ENCODE measurements at places on chromosomes 5 and 9. TPM values are rescaled to one million over a fixed set of nuclear protein-coding genes. Genes with fewer than 3 reads are reported as not detected.

DNA sequence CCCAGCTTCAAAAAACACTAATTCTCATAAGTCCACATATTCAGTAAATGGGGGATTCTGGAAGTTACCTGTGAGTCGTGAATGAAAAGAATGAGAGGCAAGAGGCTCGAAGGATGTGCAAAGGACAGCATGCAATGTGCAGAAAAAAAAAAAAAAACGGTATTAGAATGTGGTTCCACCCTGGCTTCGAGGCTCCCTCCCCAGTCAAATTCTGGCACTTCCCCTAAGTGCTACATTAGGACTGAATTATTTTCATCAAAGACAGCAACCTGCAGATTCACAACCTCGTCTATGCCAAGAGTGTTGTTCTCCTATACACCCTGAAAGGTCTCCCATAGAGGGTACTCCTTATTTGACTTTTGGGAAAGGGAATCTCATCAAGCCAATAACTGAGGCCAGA lies 16.5 kb downstream of the CAPSL start:
- DNase-seq = no peak

GRCh38 chr5:150295172-150295634 lies 5.6 kb upstream of the CAMK2A start:
- DNase-seq = no peak

DNA sequence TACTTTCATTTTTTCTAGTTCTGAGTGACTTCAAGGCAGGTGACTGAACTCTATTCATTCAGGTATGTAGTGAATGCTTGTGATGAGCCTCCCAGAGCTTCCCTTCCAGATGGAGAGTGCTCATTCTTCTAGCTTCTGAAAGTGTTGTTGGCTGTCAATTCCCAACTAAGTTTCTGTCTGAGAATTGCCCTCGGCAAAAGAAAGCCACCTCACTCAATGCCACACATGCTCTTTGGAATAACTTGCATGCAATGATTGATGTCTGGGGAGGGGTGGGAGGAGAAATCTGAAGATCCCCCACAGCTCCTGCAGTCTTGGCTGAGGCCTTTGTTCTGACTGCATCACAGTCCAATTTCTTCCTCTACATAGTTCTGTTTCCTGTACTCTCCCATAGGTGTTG lies 123.1 kb upstream of the C6 start:
- DNase-seq = no peak

Gene SELENOP
- 0.53 TPM for total RNA-seq

DNA sequence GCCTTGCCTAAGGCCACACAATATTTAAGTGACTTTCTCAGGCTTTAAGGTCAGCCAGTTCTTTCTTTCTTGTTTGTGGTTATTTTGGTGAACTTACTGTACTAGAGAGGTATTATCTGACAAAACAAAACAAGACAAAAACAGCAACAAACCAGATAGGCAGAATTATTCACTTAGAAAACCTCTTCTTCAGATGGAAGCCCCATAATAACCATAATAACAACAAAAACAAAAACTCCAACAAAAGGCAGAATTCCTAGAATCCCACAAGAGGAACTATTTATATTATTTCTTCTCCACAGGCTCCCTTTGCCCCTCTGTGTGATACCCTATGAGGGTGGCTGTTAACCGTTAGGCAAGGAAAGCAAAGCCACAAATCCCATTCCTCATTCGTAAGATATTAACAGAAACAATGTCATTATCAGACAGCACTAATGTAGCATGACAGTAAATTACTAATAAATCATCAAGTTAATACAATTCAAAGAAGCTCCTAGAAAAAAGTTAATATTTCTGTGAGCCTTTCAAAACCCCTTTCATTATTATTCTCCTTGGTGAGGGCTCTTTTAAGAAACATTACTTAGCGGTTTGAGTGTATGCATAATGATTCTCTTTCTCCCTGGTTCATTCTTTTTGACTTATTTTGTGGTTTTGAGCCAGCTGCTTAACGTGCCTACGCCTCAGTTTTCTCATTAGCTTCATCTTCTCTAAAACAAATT lies 274.9 kb downstream of the EFNA5 start:
- no peak for DNase-seq

DNA sequence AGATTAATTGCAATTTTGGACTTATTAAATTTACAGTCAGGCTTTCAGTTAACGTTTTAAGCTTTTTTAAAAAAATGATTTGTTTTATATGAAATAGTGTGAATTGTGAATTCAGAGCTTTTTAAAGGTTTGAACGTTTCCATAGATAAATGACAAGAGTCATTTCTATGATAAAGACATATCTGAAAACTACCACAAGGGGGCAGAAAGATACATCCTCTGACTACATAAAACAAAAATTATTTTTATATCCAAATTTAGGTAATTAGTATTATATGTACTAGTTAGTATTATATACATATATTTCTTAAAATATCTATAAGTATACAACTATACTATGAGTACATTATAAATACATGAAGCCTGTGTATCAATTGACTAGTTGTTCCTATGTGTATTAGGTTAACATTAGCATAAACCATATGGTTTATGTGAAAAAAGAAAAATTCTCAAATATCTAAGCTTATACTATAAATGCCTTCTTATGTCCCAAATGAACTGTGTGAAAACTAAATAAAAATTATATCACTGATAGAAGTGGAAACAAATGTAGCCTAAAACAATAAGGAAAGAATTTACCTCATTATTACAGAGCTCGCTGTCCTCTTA lies 155.2 kb downstream of the MEF2C start:
- no peak for DNase-seq

DNA sequence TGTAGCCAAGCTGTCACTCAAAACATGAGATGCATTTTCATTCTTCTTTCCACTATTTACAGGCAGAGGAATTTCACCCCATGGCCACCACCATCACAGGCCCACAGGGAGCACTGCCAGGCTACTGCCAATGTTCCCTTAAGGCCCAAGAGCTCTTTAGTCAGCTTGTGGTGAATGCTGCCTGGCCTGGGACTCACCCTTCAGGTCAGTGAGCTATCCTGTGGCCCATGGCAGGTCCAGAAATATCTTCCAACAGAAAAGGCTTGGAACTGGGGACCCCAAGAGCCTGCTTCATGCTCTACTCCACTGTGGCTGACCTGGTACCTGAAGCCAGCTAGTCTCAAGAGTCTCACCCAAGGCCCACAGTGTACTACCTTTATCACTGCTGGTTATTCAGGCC lies 1518.7 kb upstream of the CDH9 start:
- no peak for DNase-seq

- DNase-seq = peak; percentile 58
Measured at GRCh38 chr9:90915693-90916092, 114.1 kb downstream of the SYK start.

Gene SLC36A3
- total RNA-seq = not detected

GRCh38 chr5:122896598-122897282 lies 51.3 kb downstream of the SNX24 start:
- no peak for DNase-seq

DNA sequence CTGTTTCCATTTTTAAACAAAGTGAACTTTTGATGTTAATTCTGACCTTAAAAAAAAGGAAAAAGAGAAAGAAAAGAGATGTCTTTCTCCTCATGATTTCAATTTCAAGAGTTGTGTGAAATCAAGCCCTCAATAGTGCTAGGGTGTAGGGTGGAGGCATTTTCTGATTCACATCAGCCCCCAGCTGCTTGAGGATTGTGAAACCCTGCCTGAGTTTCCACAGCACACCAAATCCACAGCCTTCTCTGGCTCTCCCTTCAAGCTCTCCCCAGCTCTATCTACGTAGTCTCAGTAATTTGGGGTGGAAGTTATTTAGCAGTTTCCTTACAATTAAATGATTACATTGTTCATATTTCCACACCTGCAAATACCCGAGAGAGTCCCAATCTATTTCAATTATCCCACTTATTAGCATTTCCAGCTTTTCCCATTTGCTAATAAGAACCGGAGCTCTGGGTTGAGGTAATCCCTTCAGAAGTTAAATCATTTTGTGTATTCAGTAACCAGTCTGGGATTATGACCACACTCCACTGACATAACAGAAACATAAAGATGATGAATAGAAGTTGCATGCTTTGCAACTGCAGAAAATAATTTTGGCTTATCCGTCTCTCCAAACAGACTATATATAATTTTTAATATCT lies 54.9 kb downstream of the MTX3 start:
- DNase-seq = no peak

Gene IFNA2
- total RNA-seq = not detected

GRCh38 chr5:130278136-130278535 lies 373.9 kb downstream of the CHSY3 start:
- no peak for DNase-seq

DNA sequence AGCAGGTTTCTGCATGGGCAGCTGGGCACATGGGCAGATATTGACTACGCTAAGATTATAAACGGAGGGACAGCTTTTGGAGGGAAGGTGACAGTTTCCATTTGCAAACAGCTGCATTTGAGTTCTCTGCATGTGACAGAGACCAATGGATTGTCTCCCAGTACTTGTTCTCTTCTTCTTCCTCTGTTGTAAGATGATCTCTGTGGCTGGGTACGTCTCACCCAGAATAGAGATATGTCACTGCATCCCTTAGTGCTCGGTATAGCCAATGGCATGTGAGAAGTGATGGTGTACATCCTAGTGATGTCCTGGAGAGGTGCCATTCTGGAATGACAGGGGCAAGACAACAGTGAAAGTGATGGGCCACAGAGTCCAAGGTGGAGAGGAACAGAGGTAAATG lies 171.3 kb downstream of the CFAP90 start:
- DNase-seq = no peak

Gene CDKN2B
- 5.9 TPM for total RNA-seq

DNA sequence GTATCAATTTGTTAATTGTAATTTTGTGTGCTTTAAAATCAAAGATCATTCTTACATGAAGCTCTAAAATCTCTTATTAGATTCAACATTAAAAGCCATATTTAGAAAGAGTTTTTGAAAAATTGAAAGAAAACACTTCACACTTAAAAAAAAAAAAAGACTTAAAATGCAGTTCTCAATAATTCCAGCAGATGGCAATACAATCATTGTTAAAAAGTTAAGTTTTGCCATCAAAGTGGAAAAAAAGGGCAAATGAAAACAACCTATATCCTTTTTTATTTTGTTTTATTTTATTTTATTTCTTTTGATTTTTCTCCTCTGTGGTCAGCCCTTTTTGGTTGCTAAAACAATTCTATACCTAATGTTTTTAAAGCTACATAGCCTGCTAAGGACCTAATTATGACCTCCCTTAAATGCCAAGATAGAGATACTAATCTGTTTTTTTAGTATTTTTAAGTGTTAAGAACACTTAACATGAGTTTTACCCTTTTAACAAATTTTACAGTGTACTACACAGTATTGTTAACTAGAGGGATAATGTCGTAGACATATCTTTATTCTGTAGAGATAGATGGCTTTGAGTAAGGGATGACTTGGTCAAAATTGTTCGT lies 154.2 kb upstream of the DAB2 start:
- no peak for DNase-seq

GRCh38 chr5:133817456-133817855 lies 151.0 kb downstream of the C5orf15 start:
- no peak for DNase-seq

Gene BARHL1
- total RNA-seq = not detected

DNA sequence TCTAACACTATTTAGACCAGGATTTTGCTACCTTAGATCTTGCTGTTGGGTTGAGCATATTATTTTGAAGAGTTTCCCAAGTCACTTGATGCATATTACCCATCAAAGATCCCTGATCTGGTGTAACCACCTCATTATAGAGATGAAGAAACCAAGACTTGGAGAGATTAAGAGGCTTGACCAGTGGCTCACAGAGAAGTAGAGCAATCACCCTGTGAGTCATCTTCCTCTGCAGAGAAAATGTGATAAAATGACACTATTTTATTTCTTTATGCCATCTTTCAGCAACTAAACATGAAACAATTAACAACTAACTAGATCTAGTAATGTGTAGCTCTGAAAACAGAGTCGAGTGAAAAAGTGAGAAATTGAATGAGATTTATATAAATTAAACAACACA lies 76.1 kb downstream of the KIF4B start:
- no peak for DNase-seq

Gene PCDHA7
- not detected for total RNA-seq

Gene DRD1
- not detected for total RNA-seq

- no peak for DNase-seq
Measured at GRCh38 chr5:142654578-142655058, 31.3 kb downstream of the FGF1 start.

DNA sequence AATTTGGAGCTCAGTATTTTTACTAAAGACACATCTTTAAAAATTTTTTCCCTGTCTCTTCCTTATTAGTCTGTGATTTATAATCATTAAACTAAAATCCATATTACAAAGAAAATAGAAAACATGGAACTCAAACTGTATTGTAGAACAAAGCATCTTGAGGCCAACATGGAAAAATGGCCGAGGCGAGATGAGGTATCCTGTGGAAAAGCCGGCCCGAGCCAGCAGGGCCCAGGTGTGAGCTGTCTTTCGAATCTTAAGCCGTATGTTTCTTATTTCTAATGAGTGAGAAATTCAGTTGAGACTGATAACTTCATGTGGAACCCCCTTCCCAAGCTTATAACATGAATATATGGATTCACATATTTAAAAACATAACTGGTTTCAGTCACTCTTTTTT lies 170.4 kb upstream of the OTULINL start:
- no peak for DNase-seq

GRCh38 chr9:84177407-84177806 lies 163.2 kb downstream of the SLC28A3 start:
- no peak for DNase-seq

DNA sequence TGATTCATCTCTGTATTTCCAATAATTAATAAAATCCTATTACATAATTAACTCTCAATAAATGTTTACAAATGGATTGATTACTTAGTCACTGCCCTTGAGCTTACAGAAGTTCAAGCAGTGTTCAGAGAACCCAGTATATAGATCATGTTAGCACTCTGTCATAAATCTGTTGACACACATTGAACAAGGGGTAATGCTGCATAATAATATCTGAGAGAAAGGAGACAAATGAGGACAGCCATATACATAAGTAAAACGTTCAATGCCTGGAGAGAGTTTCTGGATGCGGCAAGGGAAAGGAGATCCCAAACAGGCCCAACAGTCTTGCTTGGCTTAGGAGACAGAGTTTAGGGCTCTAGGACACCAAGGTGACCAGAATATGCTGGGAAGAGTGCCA lies 270.2 kb downstream of the FBXL17 start:
- DNase-seq = no peak

DNA sequence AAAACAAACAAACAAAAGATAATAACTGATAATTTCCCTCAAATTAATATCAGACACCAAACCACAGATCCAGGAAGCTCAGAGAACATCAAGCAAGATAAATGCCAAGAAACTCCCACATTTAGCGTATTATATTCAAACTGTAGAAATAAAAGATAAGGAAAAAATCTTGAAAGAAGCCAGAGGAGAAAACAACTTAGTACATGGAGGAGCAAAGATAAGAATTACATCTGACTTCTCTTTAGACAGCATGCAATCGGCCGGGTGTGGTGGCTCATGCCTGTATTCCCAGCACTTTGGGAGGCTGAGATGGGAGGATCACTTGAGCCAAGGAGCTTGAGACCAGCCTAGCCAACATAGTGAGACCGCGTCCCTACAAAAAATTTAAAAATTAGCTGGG lies 17.2 kb upstream of the MLANA start:
- DNase-seq = no peak

GRCh38 chr5:142844866-142845265 lies 74.7 kb downstream of the ARHGAP26 start:
- no peak for DNase-seq

Data from activated CD8-positive, alpha-beta memory T cell treated with anti-CD3 and anti-CD28 coated beads, Interleukin-2, amount 10 ng/mL, durations not matched to agents 7 days and 5 days (primary cell).